Fibroblast of skin of right biceps (primary cell): ENCODE measurements at places on chromosomes 11 and 22.

- DNase-seq, result no peak
Observed at GRCh38 chr11:128456566-128457268, 130.6 kb downstream of the ETS1 start.

DNA sequence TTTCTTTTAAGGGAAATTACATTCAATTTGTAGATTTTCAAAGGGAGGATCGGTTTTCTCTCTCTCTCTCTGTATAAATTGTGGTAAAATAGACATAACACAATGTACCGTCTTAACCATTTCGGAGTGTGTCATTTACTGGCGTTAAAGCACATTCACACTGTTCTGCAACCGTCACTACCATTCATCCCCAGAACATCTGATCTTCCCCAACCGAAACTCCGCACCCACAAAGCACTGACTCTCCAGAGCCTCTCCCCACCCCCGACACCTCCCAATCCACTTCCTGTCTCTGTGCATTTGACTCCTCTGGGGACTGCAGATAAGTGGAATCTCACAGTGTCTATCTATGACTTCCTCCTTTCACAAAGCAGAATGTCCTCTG, 15.9 kb upstream of the GRAMD4 start:
- DNase-seq, result peak; percentile 26

- no peak for DNase-seq
Observed at GRCh38 chr11:72631806-72632731, 42.2 kb downstream of the PDE2A start.

DNA sequence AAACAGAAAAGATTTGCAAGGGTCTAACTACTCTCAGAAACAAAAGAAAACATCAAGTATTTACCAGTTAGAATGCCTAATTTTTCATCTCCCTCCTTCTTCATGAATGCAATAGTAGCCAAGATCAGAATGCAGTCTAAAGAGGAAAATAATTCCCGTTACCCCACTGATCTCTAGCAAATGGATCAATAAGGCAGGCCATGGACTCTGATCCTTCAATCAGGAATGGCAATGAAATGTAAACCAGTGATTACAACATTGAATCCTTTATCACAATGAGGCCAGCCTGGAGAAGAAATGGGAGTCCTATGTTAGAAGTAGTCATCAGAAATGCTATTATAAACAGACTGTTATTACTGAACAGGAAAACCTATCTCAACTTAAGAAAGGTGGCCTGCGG, 106.6 kb downstream of the APOL5 start:
- no peak for DNase-seq

- DNase-seq, result no peak
Observed at GRCh38 chr22:47374901-47375575, 612.6 kb downstream of the TBC1D22A start.

- no peak for DNase-seq
Observed at GRCh38 chr11:119445379-119445778, 22.4 kb upstream of the THY1 start.

GRCh38 chr11:6483015-6483414, 1.7 kb downstream of the TIMM10B start:
- no peak for DNase-seq

DNA sequence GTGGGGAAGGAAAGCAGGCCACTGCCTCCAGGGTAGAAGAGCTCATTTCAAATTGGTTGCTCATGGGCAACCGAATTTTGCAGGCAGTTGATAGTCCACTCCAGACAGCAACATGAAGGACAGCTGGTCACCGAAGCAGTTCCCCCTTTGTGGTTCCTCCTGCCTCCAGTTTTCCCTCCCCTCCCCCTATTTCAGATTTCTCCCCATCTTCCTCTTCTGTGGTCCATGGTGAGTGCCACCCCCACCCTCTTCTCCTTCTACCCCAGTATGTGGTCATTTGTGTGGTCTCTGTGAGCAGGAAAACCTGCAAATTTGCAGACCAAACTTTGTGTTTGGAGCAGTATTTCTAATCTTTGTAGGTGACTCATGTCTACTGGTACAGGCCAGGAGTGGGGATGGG, 38.2 kb upstream of the PAK1 start:
- no peak for DNase-seq

DNA sequence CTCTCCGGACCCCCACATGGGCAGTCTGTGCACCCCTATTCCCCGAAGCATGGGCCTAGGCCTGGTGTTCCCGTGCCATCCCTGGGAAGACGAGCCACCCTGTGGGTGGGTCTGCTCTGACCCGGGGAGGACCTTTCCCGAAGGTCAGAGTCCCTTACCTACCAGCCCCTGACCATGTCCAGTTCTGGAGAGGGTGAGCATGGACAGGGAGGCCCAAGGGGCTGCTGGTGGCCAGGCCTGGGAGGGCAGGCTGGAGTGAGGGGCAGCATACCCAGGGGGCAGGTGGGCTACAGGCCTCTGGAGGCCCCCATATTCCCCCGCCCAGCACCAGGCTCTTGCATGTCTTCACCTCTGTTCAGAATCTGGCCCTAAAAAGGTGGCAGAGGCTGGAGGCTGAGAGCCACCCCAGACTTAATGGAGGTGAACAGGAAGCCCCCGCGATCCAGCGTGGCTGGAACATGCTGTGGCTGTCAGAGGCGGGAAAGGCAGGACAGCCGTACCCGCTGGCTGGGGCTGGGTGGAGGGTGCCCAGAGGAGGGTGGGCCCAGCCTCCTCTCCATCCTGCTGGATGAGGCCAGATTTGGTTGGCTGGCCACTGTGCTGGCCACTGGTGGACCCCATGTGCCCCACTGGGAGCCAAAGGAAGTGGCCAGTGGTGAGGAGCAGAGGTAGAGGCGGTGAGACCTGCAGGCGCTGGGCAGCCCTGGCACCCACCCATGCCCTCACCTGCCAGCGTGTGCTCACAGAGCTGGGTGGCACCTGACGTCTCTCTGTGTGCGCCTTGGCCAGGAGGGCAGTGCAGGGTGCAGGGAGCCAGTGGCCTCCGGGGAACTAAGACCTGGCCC, 11.2 kb upstream of the SYT8 start:
- no peak for DNase-seq

DNA sequence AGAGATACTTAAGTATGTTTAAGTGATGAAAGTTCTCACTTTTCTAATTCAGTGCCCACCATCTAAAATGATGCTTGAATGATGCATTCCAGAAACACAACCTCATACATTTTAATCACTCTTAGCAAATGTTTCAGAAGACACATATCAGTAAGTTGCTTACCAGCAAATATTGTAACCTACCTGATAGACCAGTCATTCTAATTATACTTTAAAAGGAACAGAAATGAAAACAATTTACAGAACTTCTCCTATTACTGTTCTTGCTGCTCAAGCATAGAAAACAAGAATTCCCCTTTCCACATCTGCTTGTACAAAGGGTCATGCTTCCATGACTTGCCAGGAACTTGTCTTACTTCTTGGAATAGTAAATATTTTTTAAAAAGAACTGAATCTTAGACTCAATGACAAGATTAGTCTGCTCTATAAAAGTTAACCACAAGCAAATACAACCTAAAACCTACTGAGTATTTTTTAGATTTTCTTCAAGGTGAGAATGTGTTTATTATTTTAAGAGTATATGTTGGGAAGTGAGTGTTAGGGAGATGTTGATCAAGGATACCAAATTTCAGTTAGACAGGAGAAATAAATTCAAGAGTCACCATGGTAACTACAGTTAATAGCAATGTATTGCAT, 82.0 kb upstream of the SC5D start:
- DNase-seq, result no peak

DNA sequence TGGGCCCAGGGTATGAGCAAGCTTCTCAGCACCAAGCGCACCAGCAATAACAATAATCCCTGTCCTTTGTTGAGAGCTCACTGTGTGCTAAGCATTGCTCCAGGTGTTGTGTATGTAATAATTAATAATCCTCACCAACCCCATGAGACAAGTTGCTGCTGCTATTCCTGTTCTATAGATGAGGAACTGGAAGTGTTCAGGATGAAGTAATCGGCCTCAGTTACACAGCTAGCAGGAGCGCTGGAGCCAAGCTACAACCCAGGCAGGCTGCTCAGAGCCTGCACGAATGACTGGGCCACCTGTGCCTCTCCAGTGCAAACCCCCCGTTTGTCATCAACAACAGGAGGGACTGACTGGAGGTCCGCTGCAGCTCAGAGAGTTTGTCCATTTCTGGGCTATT, 35.2 kb upstream of the CECR2 start:
- no peak for DNase-seq
